ENCODE measurements at places on chromosomes 7 and 10.
A peak's percentile ranks its signal among the peaks of the same experiment; 100 is the strongest.

- DNase-seq: no peak
Measured at GRCh38 chr10:11191190-11191589, 173.5 kb downstream of the CELF2 start.

DNA sequence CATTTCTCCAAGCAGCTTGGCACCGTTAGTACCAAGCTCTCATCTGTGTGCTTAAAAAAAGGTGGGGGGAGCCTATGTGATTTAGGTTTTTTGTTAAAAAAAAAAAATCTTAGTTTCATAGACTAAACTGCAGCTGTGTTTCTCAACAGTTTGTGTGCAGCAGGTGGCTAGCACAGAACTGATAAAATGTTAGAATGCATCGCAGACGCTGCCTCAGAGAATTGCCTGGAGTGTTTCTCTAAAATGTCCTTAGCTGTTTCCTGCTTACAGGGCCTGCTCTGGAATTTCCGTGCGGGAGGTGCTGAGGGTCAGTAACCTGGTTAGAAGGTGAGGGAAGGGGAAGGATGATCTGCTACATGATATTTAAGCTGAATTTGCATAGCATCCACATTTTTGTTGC lies 268.9 kb downstream of the PLXDC2 start:
- no peak for DNase-seq

GRCh38 chr10:103757531-103758293 lies 97.7 kb downstream of the SH3PXD2A start:
- DNase-seq: no peak

GRCh38 chr10:129855836-129856563 lies 108.1 kb downstream of the EBF3 start:
- no peak for DNase-seq

DNA sequence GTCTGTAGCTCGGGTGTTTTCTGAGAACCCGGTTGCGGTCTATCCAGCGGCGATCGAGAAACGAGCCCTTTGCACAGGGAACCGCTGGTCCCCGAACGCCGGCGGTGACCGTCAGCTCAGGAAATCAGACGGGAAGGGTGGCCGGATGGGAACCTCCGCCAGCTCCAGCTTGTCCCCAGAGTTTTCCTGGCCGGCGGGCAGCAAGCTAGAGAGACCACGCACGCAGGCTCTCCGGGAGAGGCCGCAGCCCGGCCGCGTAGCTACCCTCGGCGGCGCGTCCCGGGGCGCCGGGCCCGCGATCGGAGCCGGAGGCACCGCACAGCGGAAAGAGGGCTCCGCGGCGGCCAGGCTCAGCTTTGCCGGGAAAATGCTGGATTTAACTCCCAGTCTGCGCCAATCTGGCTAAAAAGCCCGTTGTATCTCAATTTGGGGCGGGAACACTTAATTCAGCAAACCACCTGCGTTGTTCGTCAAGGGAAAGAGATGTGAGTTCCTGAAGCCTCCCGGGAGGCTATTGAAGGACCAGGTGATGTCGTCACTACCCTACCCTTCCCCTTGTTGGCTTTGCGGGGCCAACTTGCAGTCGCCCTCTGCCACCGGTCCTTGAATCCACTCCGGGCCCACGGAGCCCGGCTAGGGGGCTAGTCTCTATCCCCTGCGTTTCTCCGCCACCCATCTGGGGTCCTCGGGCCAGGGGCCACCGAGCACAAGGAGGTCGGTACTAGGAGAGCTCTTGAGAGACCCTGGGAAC lies 859 bp upstream of the CH25H start:
- peak; percentile 93 for DNase-seq

DNA sequence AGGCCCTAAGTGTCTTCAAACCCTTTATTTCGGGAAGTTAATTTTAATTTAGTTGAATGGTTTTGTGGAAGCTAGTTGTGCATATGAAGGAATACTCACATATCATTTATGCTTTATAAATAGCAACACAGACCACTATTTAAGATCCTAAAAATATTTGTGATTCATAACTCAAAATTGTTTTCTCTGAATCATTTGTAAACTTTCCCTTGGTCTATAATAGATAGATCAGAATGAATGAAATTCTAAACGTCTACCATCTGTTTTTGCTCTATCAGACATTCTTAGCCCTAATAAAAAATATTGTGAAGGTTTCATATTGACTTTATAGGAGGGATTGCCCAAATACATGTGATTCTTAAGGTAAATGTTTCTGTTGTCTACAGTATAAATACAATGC lies 43.5 kb downstream of the LOXL4 start:
- no peak for DNase-seq

- DNase-seq: no peak
Measured at GRCh38 chr10:105398202-105398601, 757.1 kb downstream of the SORCS3 start.
